ENCODE measurements at places on chromosomes 6 and 20.

- DNase-seq, result peak; percentile 14
Measured at GRCh38 chr6:137589067-137589848, 95.1 kb upstream of the OLIG3 start.

- no peak for DNase-seq
Measured at GRCh38 chr6:35321091-35321490, 21.3 kb upstream of the PPARD start.

GRCh38 chr6:36599791-36600209 is 5.6 kb downstream of the SRSF3 start:
- peak; percentile 25 for DNase-seq

GRCh38 chr6:113457198-113457597 is 399.9 kb upstream of the MARCKS start:
- DNase-seq, result no peak

DNA sequence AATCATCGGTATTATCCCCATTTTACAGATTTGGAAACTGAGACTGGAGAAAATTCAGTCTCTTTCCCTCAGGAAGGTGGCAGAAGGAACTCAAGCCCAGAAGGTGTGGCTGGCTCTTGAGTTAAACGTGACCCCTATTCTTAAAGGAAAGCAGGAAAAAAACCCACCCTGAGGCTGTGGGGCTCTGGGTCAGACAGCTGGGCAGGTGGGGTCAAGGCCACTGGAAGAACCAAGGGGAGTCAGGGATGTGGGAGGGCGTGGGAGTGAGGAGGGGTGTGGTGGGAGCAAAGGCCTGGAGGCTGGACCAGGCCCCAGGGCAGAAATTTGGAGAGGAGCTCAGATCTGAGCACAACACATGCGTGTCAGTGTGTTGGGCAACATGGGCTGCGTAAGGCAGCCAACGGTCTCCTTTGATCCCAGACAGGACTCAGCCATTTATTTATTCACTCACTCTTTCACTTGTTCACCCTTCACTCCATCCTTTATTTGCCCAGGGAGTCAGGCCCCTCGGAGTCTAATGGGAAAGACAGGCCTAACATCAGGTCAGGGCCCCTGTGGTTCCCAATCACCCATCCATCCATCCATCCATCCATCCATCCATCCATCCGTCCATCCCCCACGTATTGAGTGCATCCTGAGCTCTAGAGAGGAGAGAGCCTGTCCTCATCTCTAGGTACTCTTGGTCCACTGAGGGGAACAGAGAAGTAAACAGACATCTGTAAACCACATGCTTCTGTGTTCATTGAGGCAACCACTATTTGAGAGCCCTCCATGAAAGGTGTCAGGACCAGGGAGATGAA is 165.0 kb downstream of the VEGFA start:
- DNase-seq, result no peak

- DNase-seq, result no peak
Measured at GRCh38 chr6:117548797-117549301, 53.5 kb downstream of the GOPC start.

DNA sequence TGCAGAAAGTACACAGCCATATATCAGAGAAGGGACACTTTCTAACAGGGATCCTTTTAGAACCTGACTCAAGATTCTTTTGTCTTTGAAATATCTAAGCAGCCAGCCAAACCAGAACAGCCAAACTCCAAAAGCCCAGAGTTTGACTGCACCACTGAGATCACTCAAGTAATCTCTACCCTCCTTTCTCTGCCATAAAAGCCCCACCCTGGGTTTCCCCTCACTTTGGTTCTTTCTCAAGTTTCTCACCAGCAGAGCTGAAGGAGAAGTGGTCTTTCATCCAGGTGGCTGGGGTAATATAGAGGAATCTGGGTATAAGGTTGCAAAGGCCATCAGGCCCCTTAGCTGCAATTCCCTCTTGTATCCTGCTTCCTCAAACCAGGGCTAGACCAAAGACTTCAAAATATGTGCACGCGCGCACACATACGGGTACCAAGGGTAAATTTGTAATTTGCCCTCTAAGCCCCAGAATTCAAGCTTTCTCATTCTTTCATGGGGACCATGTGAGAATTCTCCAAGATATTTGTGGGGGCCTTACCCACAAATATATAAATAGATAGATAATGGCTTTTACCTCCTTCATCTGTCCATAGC is 42.9 kb downstream of the GPX5 start:
- DNase-seq, result no peak

DNA sequence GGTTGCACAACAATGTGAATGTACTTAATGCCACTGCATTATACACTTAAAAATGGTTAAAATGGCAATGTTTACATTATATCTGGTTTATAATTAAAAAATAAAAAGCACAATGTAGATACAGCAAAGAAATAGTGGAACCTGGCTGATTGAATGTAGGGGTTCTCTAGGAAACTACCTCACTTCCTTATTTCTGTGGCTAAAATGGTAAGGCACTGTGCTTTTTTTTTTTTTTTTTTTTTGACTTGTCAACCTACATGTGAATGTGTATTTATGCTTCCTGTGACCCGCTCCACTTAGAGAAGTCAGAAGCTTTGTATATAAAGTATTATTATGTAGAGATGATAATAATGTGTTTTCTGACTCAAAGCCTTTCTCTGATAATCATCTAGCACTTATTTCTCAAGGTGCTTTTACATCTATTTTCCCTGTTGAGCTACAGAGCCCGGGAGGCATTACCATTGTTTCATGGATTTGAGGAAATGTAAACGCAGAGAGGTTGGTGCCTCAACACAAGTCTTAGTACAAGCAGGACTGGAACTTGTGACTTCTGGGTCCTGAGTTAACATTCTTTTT is 55.0 kb downstream of the SOX4 start:
- no peak for DNase-seq

DNA sequence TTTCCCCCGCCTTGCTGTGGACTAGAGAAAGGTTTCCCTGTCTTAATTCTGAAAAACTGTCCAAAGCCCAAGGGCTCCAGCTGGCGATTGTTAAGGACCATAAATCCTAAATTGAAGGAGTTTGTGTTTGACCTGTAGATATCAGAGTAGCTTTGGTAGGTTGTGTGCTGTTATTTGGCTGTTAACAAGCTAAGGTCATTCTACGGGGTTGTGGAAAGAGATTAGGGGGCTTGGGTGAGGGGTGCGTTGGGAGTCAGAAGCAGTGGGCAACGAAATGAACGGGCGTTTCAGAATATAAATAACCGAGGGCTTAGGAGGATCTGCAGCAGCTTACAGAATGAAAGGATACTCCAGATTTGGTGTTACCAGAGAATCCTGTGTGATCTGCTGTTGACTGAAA is 32.6 kb upstream of the BTN3A2 start:
- no peak for DNase-seq

- DNase-seq, result no peak
Measured at GRCh38 chr6:47698342-47698787, at the start of gene ADGRF4. Gene ADGRF4 (plus strand): TSS chr6:47698580. CDS start chr6:47707246, 8,666 bp downstream.

DNA sequence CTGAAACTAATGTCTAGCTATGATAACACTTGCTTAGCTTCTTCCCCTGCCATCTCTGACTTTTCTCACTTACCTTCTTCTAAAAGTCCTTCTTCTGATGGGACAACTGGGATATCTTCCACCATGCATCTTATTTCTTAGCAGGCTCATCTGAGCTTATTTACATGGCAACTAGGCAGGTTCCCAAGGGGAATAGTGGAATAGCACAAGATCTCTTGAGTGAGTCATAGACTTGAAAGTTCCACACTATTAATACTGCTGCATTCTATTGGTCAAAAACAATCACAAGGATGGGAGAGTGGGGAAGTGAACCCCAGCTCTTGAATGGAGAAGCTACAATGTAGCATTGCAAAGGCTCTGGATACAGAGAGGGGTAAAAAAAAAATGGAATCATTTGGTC is 142.1 kb downstream of the HAO1 start:
- DNase-seq, result no peak

DNA sequence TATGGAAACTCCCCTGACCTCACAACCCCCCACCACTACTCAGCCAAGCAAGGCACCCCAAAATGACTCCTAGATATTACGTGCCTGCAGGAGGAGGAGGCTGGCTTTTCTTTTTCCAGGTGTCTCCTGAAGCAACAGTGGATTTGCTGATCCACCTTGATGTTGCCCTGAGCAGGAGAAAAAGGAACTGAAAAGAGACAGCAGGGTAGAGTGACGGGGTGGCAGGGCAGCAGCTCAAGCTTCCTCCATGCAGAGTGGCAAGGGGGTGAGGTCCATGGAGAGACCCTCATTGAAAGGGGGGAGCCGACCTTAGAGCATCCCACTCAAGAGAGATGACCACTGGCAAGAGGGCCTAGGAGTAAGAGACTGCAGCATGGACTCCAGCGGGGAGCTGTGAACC is 112.0 kb upstream of the SIRPA start:
- DNase-seq, result no peak

DNA sequence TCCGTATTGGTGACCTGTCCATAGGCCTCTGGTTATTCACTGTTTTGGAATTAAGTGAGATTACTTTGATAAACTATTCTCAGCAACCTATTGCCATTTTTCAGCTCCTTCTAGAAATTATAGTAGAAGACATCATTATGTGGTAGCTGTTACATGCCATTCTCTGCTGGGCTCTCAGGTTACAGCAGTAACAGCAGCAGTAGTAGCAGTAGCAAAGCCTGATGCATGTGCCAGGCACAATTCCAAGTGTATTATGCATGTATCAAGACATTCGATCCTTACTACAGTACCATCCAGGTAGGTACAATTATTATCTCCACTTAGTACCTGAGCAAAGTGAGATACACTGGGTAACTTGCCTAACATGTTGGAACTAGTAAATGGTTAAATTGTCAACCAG is 74.3 kb downstream of the RPS12 start:
- DNase-seq, result no peak

- DNase-seq, result no peak
Measured at GRCh38 chr20:40218316-40218969, 470.6 kb downstream of the MAFB start.

GRCh38 chr20:64006490-64006889 is 25.6 kb downstream of the PRPF6 start:
- DNase-seq, result no peak

DNA sequence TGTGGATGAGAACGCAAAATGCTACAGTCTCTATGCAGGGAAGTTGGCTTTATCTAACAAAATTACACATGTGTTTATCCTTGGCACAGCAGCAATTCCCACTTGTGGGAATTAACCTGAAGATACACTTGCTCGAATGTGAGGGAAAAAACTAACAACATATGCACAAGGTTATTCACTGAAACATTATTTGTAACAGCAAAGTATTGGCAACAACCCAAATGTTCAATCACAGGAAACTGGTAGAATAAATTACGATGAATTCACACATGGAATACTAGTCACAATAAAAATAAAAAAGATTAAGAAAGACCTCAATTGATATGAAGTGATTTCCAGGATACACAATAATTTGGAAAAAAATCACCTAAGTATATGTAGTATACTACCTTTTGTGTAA is 68.1 kb upstream of the OGFRL1 start:
- no peak for DNase-seq

- no peak for DNase-seq
Measured at GRCh38 chr6:85580878-85581267, 12.8 kb downstream of the SNX14 start.

All from activated T-cell treated with anti-CD3 and anti-CD28 coated beads for 4 hours (primary cell).